ENCODE measurements at places on chromosomes 2 and 18.

- no peak for DNase-seq
- no peaks in the 10 kb centered on the region for H3K36me3 ChIP-seq
- no peaks in the 10 kb centered on the region for H3K4me1 ChIP-seq
- no peak overlapping the region for H3K27ac ChIP-seq
Observed at GRCh38 chr2:158828378-158829164, 33.5 kb downstream of the DAPL1 start.

DNA sequence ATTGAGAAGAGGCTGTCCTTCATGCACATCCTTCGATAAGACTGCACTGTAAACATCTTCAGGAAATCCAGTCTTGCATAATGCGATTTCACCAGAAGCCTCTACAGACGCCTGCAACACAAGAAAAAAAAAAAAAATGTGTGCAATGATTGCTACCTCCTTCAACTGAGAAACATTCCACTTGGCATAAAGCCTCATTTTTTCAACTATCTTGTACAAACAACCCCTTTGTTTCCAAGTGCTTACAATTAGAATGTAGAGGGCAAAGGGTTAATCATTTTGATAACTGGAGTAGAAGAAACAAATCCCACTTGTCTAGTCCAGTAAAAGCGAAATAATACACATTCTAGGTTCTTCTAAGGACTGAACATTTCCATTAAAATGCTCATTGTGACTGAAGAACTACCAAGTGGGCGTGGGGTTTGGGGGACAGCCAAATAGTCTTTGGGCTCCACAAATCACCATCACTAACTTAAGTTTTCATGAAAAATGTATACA is 29.2 kb downstream of the CDH2 start:
- no peak for DNase-seq
- no peak overlapping the region for H3K27ac ChIP-seq
- H3K36me3 ChIP-seq, result no peaks in the 10 kb centered on the region
- H3K4me1 ChIP-seq, result peaks cover 14% of the 10 kb centered on the region

GRCh38 chr2:151395509-151396374 is 14.0 kb upstream of the RIF1 start:
- no peaks in the 10 kb centered on the region for H3K36me3 ChIP-seq
- DNase-seq, result peak; percentile 18
- H3K4me3 ChIP-seq, result no peak overlapping the region

DNA sequence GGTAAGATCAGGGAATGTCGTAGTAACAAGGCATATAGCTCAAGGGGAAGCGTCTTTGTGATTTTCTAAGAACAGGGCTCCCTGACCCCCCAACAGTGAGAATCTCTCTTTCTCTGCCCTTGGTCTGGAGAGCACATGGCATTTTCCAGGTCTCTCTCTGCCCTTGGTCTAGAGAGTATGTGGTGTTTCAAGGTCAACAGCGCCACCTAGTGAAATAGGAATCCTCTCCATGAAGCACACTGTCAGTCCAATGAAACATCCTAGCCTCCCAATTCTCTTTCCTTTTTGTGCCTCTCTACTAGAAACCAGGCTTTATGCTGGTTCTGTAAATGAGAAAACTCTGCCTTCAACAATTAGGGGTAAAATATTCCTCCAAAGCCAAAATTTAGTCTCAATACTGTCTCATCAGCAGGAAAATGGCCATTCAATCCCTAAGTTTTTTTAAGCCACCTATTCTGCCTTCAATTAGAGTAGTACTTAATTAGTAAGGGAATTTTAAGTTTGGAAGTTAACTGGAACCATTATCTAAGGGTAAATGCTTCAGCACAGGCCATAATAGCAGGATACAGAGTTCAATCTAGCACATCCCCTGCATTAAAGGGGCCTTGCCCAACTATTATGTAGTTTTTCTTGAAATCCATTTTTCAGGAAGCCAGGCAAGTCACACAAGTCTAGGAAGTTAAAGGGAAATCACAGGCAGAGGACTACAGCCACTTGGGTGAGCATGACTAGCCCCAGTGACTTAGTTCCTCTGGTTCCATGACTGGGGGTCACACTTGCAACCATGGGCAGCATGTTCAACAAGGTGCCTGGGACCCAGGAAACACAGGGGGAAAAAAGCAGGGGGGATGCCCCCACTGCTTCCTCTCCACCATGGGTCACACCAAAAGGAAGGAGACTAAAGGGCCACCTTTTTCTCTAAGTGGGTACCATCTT is 12.4 kb downstream of the DYM start:
- DNase-seq, result peak; percentile 91
- no peaks in the 10 kb centered on the region for H3K27me3 ChIP-seq
- H3K36me3 ChIP-seq, result no peaks in the 10 kb centered on the region

- H3K36me3 ChIP-seq, result peaks cover 3% of the 10 kb centered on the region
- no peak for DNase-seq
- no peaks in the 10 kb centered on the region for H3K27me3 ChIP-seq
- no peak overlapping the region for H3K27ac ChIP-seq
- no peaks in the 10 kb centered on the region for H3K4me1 ChIP-seq
Observed at GRCh38 chr2:121722479-121722878, 14.2 kb downstream of the NIFK start.

DNA sequence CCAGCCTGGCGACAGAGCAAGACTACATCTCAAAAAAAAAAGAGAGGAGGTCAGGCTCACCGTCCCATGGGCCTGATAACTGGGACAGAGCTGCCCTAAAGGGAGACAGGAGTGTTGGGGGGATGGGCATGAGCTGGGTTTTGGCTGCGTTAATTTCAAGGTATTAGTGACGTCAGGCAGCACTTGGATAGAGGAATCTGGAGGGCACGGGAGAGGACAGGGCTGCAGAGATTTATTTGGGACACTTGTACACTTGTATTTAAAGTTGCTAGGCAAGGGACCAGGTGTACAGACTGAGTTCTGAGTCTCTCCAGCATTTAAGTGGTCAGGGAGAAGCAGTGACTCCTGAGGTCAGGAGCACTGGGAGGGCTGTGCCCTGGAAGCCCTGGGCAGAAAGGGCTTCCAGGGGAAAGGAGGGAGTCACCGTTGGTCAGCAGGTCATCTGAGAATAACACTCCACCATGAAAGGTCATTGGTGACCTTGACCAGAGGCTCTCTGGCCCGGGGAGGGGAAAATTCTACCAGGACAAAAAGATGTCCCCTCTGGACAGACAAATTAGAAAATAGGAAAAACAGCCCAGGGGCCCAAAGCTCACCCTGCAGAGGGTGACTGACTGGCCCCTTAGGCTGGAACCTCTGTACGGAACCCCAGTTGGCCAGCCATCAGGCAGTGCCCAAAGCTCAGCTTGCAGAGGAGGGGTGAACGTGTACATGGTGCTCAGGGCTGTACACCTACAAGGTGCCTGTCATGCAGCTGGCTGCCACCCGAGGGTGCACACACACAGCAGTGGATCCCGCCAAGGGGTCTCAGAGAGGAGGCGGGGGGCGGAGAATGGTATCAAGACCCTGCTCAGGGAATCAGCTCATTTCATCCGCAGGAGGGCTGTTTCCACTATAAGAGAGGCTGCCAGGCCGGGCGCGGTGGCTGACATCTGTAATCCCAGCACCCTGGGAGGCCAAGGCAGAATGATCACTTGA is 23.0 kb upstream of the CNNM3 start:
- no peaks in the 10 kb centered on the region for H3K4me1 ChIP-seq
- H3K4me3 ChIP-seq, result no peak overlapping the region
- DNase-seq, result no peak
- no peaks in the 10 kb centered on the region for H3K27me3 ChIP-seq

DNA sequence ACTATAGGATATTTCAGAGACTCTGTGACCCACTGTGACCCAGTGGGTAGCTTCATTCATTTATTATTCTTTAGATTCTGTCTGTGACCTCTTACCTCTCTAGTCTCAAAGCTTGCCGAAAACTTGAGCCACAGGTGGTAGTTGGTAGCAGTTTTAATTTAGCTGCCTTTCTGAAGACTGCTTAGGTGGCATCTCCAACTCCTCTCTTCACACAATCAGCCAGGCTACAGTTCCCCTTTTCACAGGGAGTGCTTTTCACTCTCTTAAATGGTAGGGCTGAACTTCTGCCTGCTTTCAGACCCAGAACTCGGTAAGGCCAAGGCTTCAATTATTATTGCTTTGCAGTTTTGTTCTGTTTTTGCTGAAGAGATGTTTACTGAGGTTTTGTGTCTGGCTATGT is 349.6 kb downstream of the ARL6IP6 start:
- no peaks in the 10 kb centered on the region for H3K27me3 ChIP-seq
- H3K27ac ChIP-seq, result no peak overlapping the region

GRCh38 chr18:59140302-59140885 is 710 bp downstream of the SEC11C start:
- peak overlapping the region; percentile 80 for H3K4me3 ChIP-seq
- H3K27me3 ChIP-seq, result no peaks in the 10 kb centered on the region
- H3K27ac ChIP-seq, result no peak overlapping the region
- DNase-seq, result peak; percentile 56
- H3K4me1 ChIP-seq, result no peaks in the 10 kb centered on the region

DNA sequence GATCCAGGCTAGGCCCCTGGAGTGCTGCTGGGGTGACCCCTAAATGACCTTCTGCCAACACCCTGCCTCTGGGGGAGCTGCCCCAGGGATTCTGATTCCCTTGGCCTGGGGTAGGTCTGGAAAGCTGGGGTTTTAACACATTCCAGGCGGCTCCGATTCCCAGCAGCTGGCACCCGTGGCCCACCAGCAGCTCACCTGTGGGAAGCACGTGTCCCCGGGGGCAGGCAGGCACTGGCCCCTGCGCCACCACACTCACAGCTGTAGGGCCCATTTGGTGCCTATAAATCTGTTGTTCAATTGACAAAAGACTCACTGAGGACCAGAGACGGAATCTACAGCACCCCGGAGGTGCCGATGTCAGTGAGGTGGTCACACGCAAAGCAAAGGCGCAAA is 4.1 kb upstream of the KLHL30 start:
- H3K36me3 ChIP-seq, result no peaks in the 10 kb centered on the region
- no peaks in the 10 kb centered on the region for H3K4me1 ChIP-seq
- no peaks in the 10 kb centered on the region for H3K27me3 ChIP-seq
- H3K4me3 ChIP-seq, result no peak overlapping the region
- no peak for DNase-seq

- H3K4me1 ChIP-seq, result no peaks in the 10 kb centered on the region
- H3K27ac ChIP-seq, result no peak overlapping the region
- no peaks in the 10 kb centered on the region for H3K27me3 ChIP-seq
Observed at GRCh38 chr18:3916082-3916481, 466.1 kb downstream of the TGIF1 start.

GRCh38 chr2:102660070-102660469 is 40.7 kb downstream of the SLC9A2 start:
- H3K27ac ChIP-seq, result no peak overlapping the region
- H3K27me3 ChIP-seq, result no peaks in the 10 kb centered on the region
- DNase-seq, result no peak
- no peaks in the 10 kb centered on the region for H3K4me1 ChIP-seq
- H3K4me3 ChIP-seq, result no peak overlapping the region

GRCh38 chr2:144718376-144718775 is 198.5 kb upstream of the ZEB2 start:
- no peak overlapping the region for H3K27ac ChIP-seq
- H3K27me3 ChIP-seq, result no peaks in the 10 kb centered on the region
- H3K36me3 ChIP-seq, result no peaks in the 10 kb centered on the region
- no peak overlapping the region for H3K4me3 ChIP-seq
- no peak for DNase-seq
- H3K4me1 ChIP-seq, result no peaks in the 10 kb centered on the region

GRCh38 chr18:78813936-78814710 is 165.5 kb upstream of the SALL3 start:
- no peak overlapping the region for H3K4me3 ChIP-seq
- no peaks in the 10 kb centered on the region for H3K27me3 ChIP-seq
- H3K36me3 ChIP-seq, result no peaks in the 10 kb centered on the region
- peaks cover 2% of the 10 kb centered on the region for H3K4me1 ChIP-seq

GRCh38 chr18:48399303-48400075 is 9.7 kb downstream of the ZBTB7C start:
- peaks cover 3% of the 10 kb centered on the region for H3K4me1 ChIP-seq
- H3K36me3 ChIP-seq, result no peaks in the 10 kb centered on the region
- H3K27ac ChIP-seq, result no peak overlapping the region
- no peaks in the 10 kb centered on the region for H3K27me3 ChIP-seq

DNA sequence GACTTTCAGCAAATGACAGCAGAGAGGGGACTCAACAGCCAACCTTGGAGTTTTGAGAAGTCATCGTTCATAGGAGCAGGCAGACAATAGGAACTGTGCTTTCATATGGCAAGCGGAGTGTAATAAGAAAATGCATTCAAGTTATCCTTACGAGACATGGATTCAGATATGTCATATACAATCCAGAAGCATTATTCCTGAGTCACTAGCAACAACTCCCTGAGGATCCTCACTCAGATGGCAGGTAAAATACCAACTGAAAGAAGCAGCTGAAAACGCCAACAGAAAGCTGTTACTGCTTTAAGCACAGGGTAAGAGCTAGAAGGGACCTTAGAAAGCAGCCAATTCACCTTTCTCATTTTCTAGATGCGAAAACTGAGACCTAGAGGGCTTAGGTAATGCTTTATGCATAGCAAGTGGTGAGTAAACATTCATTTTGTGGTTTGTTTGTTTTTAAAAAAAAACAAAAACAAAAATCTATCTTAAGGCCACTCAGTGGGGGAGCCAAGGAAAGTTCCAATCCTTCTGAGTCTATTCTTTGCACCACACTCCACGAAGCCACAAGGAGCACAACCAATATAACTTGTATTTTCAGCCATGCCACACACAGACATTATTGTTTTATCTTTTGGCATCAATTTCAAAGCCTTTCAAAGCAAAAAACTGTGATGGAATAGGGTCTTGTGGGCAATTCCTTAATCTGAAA is 89.1 kb upstream of the RIOK3 start:
- H3K27me3 ChIP-seq, result no peaks in the 10 kb centered on the region
- H3K36me3 ChIP-seq, result no peaks in the 10 kb centered on the region
- no peak overlapping the region for H3K27ac ChIP-seq
- DNase-seq, result no peak
- H3K4me3 ChIP-seq, result no peak overlapping the region

- no peak for DNase-seq
- no peaks in the 10 kb centered on the region for H3K36me3 ChIP-seq
- H3K27ac ChIP-seq, result no peak overlapping the region
- no peaks in the 10 kb centered on the region for H3K4me1 ChIP-seq
- H3K27me3 ChIP-seq, result no peaks in the 10 kb centered on the region
Observed at GRCh38 chr2:25145803-25146202, 22.6 kb downstream of the POMC start.

DNA sequence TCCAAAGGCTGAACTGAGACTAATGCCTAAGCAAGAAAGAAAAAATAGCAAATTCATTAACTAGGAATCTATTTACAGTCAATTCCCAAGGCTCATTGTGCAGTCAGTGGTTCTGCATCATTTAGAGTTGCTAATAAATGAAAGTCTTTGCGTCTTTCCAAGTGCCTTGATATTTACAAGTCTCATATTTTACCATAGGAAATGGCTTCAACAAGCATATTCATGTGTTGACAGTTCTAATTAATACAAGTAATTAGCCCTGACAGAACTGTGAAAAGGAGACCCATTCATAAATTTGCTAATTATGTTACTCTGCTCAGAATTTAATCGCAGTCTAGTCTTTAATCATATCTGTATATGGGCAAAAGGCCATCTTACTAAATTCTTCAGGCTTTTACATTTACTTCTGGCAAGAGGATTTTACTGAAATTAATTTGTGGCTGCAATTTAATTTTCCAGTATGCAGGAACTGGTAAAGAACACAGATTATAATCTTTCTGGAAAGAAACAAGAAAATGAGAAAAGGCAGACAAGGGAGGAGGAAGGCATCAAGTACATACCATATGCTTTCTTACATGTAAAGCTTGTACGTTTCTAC is 126.4 kb downstream of the RHBDD1 start:
- peaks cover 4% of the 10 kb centered on the region for H3K4me1 ChIP-seq
- H3K27me3 ChIP-seq, result no peaks in the 10 kb centered on the region
- H3K27ac ChIP-seq, result no peak overlapping the region
- no peak for DNase-seq
- H3K36me3 ChIP-seq, result no peaks in the 10 kb centered on the region
- no peak overlapping the region for H3K4me3 ChIP-seq

- no peaks in the 10 kb centered on the region for H3K27me3 ChIP-seq
- no peak overlapping the region for H3K4me3 ChIP-seq
- no peak overlapping the region for H3K27ac ChIP-seq
- DNase-seq, result no peak
Observed at GRCh38 chr18:27270508-27270907, 85.4 kb upstream of the CHST9 start.
